CD4-positive, alpha-beta memory T cell (primary cell): ENCODE measurements at places on chromosomes 16 and 17.

- DNase-seq, result no peak
These were observed 2.7 kb upstream of the C16orf74 start for GRCh38 chr16:85753559-85753958.

DNA sequence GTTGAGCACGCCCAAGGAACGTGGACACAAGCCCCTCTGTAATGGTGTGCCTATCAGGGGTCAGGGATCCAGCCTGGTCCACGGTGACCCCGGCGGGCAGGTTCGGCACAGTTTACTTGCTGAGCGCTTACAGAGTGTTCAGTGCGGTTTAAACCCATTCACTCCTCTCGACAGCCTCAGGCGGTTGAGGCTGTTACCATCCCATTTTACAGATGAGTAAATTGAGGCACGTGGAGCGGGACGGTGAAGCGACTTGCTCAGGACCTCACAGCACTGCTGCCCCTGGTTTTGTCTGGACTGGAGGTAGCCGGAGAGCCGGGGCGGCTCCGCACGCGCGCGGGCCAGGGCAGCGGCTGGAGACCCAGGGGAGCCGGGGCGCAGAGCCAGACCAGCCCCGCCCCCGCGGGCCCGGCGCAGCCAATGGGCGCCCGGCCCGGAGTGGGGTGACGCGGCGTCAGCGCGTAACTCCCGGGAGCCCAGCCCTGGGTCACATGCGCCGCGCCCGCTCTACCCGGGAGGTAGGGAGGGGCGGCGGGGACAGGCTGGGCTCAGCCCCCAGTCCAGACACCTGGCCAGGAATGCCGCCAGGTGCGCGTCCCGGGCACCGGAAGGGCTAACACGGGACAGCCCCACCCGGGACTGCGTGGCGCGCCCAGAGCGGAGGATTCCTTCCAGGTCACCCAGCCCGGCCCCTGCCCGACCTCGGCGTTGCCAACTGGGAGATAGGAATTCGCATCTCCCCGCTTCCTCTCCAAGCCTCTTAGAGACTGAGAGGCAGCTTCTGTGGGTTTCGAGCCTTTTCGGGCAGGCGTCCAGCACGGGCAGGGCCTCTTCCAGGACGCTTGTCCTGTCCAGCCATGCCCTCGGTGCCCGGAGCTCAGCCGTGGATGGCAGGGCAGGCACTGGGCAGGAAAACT is 3.3 kb upstream of the SREBF1 start:
- peak; percentile 72 for DNase-seq

DNA sequence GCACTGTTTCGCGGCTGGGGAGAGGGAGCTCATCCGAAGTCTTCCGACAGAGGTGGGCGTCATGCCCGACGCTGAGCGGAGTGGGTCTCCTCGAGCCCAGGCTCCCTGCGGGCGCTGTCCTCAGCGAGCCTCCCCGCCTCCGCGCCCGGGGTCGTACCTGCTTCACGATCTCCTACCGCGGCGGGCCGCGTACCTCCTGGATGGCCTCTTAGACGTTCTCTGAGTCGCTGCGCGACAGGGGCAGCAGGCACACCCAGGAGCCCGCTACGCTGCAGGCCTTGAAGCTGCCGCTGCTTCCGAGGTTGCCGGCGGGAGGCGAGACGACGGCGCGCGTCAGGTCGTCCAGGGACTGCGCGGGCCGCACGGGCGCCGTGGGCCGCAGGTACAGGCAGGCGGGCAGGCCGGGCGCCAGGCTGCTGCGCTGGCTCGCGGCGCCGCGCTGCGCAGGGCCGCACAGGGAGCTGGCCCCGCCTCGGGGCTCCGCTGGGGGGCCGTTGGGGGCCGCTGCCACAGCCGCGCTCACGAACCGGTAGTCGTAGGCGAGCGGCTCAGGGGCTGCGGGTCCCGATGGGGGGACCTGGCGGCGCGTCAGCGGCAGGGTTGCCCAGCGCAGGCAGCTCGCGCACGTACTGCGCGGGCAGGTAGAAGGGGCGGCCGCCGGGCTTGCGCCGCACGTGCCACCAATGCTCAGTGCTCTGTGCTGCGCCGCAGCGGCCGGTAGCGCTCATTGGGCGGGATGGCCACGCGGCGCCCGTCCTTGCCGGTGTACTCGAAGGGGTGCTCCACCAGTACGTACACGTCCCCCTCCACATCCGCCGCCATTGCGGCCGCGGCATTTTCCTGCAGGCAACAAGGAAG is 116.4 kb upstream of the SMURF2 start:
- peak; percentile 24 for DNase-seq

- DNase-seq, result peak; percentile 15
These were observed 33.9 kb downstream of the BAHCC1 start for GRCh38 chr17:81428948-81429774.

DNA sequence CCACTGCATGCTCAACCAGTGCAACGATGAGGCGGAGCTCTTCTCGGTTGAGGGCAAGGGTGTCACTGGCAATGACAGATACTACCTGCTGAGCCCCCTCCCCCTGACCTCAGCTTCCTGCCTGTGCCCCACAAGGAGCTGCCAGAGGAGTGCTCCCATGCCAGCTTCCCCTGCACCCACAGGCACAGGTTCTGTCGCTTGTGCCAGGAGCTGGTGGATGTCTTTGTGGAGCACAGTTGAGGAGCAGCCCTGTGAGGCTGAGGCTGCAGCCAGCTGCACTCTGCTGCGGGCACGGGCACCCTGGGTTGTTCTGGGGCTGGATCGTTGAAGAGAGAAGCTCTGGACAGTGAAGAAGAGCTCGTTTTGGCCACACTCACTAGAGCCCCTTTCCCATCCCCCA is 165.3 kb upstream of the ZNF267 start:
- no peak for DNase-seq

GRCh38 chr16:57802341-57803133 is at the start of gene KIFC3:
Gene KIFC3 (minus strand): TSS chr16:57802491. CDS start chr16:57798243, 4,248 bp downstream.
- peak; percentile 48 for DNase-seq

GRCh38 chr16:1169285-1170075 is 16.6 kb downstream of the CACNA1H start:
- no peak for DNase-seq

DNA sequence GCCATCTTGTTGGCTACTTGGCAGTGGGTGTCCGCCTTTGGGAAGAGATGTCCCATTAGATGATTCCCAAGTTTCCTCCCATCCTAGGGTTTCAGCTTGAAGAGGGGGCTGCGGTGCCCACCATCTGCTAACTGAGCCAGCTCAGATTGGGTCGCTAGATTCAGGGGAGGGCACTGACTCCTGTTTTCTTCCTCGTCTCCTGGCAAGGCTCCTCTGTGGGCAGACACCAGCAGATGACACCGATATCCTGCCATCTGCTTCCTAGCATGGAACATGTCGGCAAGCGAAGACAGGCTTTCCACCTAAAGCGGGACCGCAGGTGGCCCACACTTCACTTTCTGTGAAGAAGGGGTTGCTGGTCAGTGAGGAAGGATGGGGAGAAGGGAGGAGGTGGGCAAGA is 27.3 kb downstream of the C17orf75 start:
- DNase-seq, result no peak

GRCh38 chr17:17526369-17526768 is 30.2 kb upstream of the RASD1 start:
- DNase-seq, result no peak

DNA sequence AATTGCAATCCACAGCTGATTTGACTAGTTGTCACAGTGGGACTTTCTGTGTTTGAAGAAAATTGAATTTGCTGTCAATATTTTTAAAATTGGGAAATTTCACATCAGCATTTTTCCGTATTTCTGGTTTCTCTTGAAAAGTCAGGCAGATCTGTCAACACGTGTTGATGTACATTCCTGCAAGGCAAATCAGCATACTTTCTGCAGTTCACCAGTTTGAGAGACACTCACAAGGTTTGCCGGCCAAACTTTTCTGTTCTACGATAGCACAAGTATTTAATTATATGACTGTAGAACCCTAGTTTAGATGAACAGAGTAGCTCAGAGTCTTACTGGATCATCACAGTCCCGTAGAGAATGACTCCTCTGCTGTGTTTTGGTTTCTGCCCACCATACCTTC is 102.0 kb downstream of the ADAMTS18 start:
- DNase-seq, result no peak

DNA sequence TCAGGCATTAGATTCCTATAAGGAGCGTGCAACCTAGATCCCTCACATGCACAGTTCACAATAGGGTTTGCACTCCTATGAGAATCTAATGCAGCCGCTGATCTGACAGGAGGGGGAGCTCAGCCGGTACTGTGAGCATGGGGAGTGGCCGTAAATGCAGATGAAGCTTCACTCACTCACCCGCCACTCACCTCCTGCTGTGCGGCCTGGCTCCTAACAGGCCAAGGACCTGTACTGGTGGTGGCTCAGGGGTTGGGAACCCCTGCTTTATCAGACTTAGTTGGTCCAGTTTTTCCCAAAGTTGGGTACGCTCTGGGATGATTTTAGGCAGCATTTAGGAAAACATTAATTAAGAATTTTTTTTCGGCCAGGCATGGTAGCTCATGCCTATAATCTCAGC is 103.8 kb downstream of the MARF1 start:
- DNase-seq, result no peak

GRCh38 chr16:86757704-86758040 is 179.3 kb downstream of the FOXL1 start:
- DNase-seq, result no peak

DNA sequence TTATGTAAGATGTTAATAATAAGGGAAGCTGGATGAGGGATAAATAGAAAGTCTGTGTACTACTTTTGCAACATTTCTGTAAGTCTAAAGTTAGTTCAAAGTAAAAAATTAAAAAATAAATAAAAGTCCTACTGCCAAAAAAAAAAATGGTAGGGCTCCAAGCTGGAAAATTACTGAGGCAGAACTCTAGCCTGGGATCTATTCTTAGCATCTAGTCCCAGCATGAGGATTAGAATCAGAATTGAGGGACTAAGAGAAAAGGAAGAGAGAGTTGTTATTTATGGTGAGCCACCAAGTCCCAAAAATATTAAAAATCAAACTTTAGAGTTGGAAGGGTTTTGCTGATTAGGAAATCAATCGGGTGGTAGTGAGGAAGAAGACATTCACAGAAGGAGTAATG is 110.3 kb downstream of the CYB561 start:
- no peak for DNase-seq
